NCI-H460 (cell line): ENCODE measurements at places on chromosomes 13 and 19. TPM values are rescaled to one million over a fixed set of nuclear protein-coding genes. Genes with fewer than 3 reads are reported as not detected.

- DNase-seq: no peak
These were observed 58.5 kb downstream of the DNAJC15 start for GRCh38 chr13:43081866-43082265.

DNA sequence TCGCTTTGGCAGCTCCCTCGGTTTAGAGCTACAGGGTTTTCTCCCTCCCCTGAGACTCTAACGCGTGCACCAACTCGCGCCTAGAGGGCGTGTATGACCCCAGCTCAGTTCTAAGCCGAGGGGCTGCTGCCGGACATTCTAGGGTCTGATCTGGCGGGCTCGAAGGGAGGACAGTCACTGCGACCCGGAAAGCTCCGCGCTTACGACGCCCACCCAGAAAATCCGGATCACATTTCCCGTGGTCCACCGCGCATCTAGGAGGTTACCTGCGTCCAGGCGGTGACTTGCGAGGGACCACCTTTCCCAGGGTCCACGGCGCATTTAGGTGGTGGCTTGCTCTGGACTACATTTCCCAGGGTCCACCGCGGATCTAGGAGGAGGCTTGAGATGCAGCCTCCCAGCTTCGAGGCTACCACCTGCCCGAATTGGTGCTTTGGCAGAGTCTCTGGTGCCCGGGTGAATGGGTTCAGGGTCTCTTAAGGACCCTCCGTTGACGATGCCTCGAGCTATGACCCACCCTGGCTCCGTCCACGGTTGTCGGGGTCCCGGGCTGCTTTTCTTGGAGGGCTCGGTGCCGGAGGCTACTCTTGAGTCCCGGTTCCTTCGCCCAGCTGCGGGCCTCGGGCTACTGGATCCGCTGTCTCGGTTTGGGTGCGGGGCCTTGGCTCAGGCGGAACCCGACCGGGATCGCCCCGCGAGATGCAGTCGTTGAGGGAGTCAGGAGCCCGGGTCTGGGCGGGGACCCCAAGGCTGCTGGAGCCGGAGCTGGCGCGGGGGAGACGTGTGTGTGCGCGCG is 30.5 kb downstream of the ZNF146 start:
- no peak for DNase-seq

- no peak for DNase-seq
These were observed 107.4 kb upstream of the DOCK9 start for GRCh38 chr13:99085139-99085807.

GRCh38 chr13:91214031-91214430 is 133.5 kb upstream of the MIR17HG start:
- no peak for DNase-seq

GRCh38 chr13:93476175-93476574 is 249.6 kb downstream of the GPC6 start:
- DNase-seq: no peak

GRCh38 chr13:50119591-50119990 is 104.3 kb downstream of the KCNRG start:
- no peak for DNase-seq

TMEM150B gene
- not detected in 2 replicates for total RNA-seq
